ENCODE measurements at places on chromosomes 2 and 18. TPM values are rescaled to one million over a fixed set of nuclear protein-coding genes. Genes with fewer than 3 reads are reported as not detected.

DNA sequence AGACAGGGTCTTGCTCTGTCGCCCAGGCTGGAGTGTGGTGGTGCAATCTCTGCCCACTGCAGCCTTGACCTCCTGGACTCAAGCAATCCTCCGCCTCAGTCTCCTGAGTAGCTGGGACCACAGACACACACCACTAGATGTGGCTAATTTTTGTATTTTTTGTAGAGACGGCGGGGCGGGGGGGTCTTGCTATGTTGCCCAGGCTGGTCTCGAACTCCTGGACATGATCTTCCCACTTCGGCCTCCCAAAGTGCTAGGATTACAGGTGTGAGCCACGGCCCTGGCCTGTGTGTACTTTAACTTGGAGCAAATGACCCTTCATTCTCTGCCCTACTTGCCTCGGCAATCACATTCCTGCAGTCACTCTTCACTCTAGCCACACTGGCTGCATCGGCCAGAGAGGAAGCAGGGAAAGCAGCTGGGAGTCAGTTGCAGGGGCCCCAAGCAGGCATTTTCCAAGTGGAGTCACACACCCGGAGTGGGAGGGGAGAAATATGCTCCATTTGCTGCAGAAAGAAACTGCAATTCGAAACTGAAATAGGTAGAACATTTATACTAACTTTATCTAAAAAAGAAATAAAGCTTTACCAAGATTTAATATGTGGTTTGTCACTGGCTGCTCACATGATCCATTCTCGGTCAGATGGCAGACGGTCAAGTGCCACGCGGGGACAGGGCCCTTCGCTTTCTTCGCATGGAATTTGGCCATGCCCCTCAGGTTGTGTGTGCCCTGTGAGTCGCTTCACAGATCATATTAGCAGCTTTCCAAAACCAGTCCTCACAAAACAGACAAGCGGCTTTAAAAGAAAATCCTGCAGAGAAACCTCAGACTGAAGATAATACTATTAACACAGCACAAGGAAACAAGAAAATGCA lies 37.1 kb downstream of the FAM161A start:
- no peak for DNase-seq
- no peak overlapping the region for H3K27ac ChIP-seq
- H3K4me3 ChIP-seq: no peak overlapping the region
- no peaks in the 10 kb centered on the region for H3K4me1 ChIP-seq
- H3K27me3 ChIP-seq: no peaks in the 10 kb centered on the region
- H3K36me3 ChIP-seq: no peaks in the 10 kb centered on the region

DNA sequence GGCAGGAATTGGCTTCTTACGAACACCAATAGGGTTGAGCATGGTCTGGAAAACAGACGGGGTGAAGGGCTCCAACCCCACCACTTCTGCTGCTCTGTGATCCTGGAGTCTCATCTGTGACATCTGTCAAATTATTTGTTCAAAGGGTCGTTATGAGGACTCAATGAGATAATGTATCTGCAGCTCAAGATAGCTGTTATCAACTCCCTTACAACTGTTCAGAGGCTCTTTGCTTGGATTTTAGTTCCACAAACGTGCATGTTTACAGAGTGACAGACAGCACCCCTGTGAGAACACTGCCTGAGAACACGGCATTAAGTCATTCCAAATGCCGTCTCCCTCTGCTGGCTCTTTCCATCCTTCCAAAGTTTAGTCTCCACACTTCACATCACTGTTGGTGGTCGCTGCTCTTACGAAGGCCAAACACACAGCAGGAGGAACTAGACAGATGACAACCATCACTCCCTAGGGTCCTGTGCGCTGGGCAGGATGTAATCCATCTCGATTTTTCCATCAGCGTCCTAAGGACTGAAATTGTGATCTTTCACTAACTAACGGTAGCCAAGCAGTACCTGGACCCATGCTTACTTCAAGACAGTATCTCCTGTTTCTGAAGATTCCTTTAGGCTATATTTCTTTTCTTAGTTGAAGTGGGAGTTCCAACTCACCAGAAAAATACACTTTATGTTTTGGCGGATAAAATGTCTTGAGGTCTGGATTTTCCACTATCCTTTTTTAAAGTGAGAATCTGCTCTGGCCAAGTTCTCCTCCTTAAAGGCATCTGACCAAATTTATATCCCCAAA lies 220.3 kb downstream of the ANAPC1 start:
- no peaks in the 10 kb centered on the region for H3K27me3 ChIP-seq
- H3K4me1 ChIP-seq: peaks cover 4% of the 10 kb centered on the region
- peaks cover 11% of the 10 kb centered on the region for H3K36me3 ChIP-seq
- no peak overlapping the region for H3K4me3 ChIP-seq
- H3K27ac ChIP-seq: no peak overlapping the region
- no peak for DNase-seq

GRCh38 chr2:81523344-81523743 lies 1218.8 kb upstream of the LRRTM1 start:
- no peak overlapping the region for H3K4me3 ChIP-seq
- DNase-seq: peak; percentile 49
- H3K4me1 ChIP-seq: no peaks in the 10 kb centered on the region
- no peaks in the 10 kb centered on the region for H3K27me3 ChIP-seq

DNA sequence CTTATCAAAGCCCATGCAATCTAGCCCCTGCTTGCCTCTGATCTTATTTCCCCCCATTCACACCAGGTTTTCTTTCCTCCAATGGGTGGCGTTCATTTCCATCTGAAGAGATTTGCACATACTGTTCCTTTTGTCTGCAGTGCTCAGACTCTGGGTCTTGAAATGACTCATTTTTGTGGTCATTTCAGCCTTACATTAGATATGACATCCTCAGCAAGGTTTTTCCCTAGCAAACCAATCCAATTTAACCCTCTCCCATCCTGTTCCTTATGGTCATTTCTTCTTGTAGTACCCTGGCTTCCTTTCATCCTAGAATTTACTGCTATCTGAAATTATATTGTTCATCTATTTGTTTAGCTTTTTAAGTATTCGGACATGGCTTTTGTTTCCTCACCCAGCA lies 42.5 kb upstream of the SCN1A start:
- H3K27ac ChIP-seq: no peak overlapping the region
- H3K4me3 ChIP-seq: no peak overlapping the region
- no peak for DNase-seq
- H3K27me3 ChIP-seq: no peaks in the 10 kb centered on the region

DNA sequence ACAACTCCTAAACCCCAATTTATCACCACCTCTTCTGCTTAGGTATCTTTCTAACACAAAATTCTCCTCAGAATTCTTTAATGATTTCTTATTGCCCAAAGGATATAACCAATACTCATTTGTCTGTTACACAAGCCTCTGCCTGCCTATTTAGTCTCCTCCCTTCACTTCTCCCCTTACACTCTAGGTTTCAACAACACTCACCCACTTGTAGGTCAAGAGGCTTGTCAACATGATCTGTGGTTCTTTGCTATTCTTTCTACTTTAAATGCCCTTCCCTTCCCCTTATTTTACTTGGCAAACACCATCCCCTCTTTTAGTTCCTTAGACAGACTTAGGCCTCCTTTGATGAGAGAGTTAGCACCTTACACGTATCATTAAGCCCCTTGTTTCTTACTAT lies 69.0 kb upstream of the C2orf15 start:
- H3K27me3 ChIP-seq: no peaks in the 10 kb centered on the region
- no peaks in the 10 kb centered on the region for H3K4me1 ChIP-seq
- H3K4me3 ChIP-seq: no peak overlapping the region
- H3K27ac ChIP-seq: no peak overlapping the region

- peaks cover 7% of the 10 kb centered on the region for H3K36me3 ChIP-seq
Observed at GRCh38 chr2:178211943-178212342, 17.6 kb downstream of the OSBPL6 start.

DNA sequence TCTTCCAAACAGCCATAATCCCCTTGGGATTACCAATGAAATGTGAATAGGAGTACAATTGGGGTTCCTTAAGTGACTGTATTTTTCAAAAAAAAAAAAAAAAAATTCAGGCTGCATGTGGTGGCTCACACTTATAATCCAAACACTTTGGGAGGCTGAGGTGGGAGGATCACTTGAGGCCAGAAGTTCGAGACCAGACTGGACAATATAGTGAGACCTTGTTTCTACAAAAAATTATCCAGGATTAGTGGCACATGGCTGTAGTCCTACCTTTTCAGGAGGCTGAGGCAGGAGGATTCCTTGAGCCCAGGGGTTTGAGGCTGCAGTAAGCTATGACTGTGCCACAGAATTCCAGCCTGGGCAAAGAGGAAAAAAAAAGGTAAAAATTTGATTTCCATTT lies 189.6 kb upstream of the GATA6 start:
- no peak for DNase-seq
- peaks cover 4% of the 10 kb centered on the region for H3K4me1 ChIP-seq
- H3K27me3 ChIP-seq: no peaks in the 10 kb centered on the region
- H3K36me3 ChIP-seq: no peaks in the 10 kb centered on the region

DNA sequence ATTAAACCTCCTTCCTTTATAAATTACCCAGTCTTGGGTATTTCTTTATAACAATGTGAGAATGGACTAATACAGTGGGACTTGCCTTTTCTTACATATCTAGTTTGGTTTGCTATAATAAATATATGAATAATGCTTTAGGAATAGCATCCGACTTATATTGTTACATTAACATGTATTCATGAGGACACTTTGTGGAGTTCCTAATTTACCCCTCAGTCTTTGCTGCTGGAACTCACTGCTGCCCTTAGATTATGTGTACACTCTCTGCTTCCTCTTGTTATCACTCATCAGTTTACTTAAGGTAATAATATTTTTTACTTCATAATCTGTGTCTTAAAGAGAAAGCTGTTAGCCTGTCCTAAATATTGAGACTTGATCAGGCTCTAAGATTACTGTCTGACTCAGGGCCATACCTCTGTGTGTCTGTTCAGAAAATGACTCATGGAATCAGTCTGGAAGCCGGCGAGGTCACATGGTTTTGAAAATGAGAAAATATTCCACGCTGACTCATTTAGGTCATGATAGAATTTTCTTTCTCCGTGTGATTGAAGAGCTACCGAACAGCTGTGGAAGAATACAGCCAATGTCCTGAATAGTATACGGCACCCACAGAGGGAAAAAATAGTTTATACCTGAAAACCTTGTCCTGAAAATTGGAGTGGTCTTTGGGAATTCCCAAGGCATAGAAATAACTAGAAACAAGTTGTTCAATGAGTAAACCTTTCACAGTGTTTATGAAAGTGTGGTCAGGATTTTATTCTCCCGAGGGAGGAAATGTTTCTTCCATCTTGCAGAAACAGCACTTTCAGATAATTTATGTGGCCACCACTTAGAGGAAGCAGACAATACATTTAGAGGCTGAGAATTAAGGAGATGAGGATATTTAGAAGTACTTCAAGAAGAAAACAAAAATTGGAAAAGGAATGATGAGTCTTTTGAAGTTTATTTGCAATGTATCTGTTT lies 156.4 kb downstream of the DSEL start:
- DNase-seq: no peak
- H3K27me3 ChIP-seq: no peaks in the 10 kb centered on the region
- no peak overlapping the region for H3K4me3 ChIP-seq

- DNase-seq: no peak
- H3K27me3 ChIP-seq: no peaks in the 10 kb centered on the region
- H3K4me3 ChIP-seq: no peak overlapping the region
- H3K36me3 ChIP-seq: no peaks in the 10 kb centered on the region
- H3K27ac ChIP-seq: no peak overlapping the region
Observed at GRCh38 chr2:231286964-231287363, 88.5 kb downstream of the ARMC9 start.

DNA sequence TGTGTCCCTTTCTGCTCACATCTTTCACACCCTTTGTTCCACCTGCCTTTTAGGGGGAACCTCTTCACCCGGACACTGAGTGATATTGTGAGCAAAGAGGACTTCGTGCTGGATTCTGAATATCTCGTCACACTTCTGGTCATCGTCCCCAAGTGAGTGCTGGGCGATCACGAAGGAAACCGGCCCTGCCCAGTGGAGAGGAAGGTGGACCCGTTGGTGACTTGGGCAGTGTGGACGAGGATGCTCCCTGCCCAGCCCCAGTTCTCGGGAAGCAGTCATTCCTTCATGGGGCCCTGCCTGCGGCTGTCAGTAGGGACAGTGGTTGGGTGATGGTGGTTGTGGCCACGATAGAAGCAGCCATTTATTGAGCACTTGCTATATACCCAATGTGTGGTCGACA lies 40.8 kb downstream of the PDIA6 start:
- H3K4me3 ChIP-seq: no peak overlapping the region
- H3K27me3 ChIP-seq: no peaks in the 10 kb centered on the region
- H3K36me3 ChIP-seq: no peaks in the 10 kb centered on the region
- no peak overlapping the region for H3K27ac ChIP-seq
- no peaks in the 10 kb centered on the region for H3K4me1 ChIP-seq

DNA sequence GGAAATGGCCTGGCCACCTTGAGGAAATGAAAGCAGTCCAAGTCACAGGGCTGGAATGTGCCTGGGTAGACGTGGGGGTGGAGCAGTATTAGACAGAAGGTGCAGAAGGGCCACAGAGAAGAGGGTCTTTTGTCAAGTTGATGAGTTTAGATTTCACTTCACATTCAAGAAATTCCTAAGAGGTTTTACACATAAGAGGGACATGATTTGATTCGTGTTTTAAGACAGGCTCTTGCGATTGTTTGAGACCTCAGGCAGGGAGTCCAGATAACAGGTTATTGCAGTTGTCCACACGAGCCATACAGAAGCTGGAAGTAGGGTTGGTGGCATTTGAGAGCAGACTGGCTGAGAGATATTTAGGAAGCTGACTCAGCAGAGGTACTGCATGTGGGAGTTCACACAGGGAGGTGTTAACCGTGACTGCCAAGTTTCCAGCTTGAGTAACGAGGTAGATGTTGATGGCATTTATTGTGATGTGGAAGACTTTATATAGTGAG lies 64.6 kb downstream of the NEB start:
- H3K27ac ChIP-seq: no peak overlapping the region
- H3K4me1 ChIP-seq: peaks cover 6% of the 10 kb centered on the region
- no peaks in the 10 kb centered on the region for H3K27me3 ChIP-seq
- DNase-seq: no peak
- H3K36me3 ChIP-seq: no peaks in the 10 kb centered on the region
- H3K4me3 ChIP-seq: no peak overlapping the region

DNA sequence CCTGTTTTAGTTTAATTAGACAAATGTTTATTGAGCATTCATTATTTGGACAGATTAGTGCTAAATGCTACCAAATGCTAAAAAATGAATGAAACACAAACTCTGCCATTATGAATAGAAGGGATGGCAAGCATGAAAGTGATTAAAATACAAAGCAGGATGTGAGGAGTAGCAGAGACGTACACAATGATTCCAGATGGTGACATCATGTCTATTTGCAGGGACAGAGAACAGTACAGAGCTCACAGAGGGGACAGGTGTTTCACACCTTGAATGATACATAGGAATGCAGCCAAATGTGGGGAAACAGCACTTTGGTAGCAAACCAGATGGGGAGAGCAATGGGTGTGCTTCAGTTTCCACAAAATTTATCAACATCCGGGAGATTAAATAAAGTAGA lies 76.3 kb downstream of the CD226 start:
- no peak for DNase-seq
- H3K27ac ChIP-seq: no peak overlapping the region
- H3K27me3 ChIP-seq: no peaks in the 10 kb centered on the region
- no peak overlapping the region for H3K4me3 ChIP-seq

GRCh38 chr18:33020877-33021276 lies 248.1 kb upstream of the KLHL14 start:
- DNase-seq: no peak
- no peak overlapping the region for H3K27ac ChIP-seq
- no peak overlapping the region for H3K4me3 ChIP-seq

Gene KIAA2012
- total RNA-seq: not detected

Gene SLC5A7
- total RNA-seq: not detected

Gene TUBA3D
- 0.18 TPM for total RNA-seq

Gene CAVIN2
- total RNA-seq: not detected

Gene AMER3
- 0.59 TPM for total RNA-seq

Gene RGPD8
- total RNA-seq: 8.1 TPM

Gene SNRPD1
- total RNA-seq: 174 TPM

Gene CRYGD
- not detected for total RNA-seq

Gene SIX2
- not detected for total RNA-seq
